ENCODE measurements at places on chromosomes 2 and 18.

DNA sequence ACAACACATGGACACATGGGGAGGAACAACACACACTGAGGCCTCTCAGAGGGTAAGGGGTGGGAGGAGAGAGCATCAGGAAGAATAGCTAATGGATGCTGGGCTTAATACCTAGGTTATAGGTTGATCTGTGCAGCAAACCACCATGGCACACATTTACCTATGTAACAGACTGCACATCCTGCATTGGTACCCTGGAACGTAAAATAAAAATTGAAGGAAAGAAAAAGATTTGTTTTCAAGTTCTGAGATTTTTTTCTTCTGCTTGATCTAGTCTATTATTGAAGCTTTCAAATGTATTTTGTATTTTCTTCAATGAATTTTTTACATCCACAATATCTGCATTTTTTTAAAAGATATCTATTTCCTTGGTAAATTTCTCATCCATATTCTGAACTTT lies 59.3 kb upstream of the SLC4A10 start:
- no peak for DNase-seq

DNA sequence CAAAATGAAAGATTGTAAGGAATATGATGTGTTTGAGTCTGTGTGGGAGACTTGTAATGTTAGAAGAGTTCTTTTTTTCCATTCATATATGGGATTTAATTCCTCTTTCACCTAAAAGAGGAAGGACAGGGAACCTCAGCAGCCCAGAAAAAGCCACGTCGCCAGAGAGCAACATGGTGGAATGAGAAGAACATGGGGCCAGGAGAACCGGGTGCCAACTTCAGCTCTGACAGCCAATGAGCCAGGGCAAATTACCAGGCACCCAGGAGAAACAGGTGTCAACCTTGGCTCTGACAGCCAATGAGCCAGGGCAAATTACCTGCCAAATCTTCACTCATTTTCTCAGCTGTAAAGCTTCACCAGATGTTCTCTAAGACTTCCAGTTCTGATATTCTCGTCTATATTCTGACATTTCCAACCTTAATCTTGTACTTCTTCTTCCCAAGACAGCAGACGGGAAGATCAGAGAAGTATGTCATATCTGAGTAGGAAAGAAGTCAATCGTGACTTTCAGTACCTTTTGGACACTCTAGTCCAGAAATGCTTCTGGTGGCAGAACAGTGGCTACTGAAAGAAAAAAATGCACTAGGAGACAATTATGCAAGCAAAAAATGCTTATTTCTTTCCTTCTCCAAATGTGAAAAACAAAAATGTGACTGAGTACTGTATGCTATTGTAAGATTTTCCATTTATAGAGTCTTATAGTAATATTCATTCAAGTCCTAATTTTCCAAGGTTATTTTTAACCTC lies 79.2 kb upstream of the COL5A2 start:
- DNase-seq: no peak

DNA sequence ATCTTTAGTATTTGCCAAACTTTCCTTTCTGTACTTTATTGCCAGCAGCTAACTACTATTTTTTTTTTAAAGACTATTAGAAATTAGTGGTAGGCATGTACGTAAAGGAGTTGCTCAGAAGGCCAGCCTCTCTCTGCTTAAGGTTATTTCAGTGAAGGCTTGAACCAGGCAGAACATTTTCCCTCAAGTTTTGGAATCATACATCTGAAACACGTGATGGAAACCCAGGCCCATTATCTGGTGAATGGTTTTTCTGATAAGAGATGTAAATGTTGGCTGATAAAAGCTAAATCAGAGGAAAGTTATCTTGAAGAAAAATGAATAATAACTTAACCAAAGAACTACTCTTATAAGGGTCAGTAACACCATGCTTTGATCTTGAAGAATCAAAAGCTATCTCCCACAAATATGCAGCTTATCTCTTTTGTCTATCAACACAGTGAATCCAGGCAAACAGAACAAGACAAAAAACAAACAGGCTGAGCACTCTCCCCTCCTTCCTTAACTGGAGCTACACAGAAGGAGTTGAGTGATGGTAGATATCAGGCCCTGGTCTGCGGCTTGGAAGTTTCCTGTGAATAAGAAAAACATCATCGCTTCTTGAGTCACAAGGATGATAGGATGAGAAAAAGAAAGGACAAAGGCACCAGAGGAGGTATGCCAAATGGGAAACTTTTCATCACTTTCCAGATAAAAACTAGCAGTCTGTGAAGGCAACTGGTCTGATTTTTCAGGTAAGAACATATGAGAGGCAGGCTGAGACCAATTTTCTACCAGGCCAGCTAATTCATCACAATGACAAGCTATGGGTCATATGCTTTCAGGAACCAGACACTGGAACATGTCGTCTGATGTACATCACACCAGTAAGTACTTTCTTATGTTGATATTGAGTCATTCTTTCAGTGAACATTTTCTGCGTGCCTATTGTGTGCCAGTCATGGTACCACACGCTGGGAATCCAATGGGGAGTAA lies 88.4 kb upstream of the STK17B start:
- peak; percentile 31 for DNase-seq

DNA sequence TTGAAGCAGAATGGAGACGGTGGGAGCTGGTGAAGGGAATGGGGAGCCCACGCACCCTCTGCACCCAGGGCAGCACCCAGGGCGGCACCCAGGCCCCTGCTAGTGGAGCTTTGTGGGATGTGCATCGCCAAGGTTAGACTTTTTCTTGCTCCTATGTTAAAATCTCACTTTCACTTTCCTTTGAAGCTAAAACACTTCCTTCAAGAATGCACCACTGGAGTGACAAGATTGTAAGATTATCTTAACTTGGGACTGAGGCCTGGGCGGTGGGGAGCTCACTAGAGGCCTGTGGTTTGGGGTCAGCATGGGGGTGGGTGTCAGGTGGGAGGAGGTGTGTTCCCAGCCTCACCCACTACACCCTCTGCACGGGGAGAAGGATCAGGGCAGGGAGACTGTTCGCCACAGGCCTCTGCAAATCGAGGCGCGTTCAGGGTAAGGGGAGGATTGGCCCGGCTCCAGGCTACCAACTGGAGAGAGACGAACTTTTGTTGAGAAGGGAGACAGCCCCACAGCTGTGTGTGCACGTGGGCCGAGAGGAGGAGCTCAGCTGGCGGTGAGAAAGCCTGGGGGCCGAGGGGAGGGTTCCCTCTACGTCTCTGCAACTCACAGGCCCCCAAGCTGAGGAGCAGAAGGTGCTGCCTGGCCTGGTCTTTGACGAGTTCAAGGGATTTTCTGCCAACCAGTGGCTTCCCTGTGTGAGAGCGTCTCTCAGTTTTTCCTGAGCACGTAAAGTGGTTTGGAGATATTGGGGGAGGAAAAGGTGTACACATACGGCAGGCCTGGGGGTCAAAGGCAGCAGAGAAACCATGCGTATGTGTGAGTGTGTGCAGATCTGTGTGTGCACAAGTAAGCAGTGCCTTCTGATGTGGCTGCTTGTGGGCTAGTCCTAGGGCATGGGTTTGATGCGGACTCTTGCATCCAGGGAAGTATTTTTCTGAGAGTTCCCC lies 147.7 kb downstream of the KLHL29 start:
- no peak for DNase-seq

DNA sequence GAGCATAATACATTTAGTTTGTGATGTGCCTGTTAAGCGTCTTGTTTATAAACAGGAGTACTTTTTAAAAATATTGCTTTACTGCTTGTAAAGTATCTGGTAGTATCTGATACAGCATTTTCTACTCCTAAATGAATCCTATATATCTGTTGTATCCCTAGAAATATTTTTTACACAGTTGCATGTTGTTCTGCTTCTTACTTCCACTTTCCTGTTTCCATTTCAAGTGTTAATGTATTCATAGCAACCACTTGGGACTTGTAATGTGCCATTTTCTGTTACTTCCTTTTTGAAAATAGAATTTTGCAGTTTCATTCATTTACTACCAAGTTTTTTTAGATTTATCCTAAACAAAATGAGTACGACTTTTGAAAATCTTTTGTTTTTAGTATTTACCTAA lies 24.9 kb downstream of the CCNT2 start:
- DNase-seq: no peak

DNA sequence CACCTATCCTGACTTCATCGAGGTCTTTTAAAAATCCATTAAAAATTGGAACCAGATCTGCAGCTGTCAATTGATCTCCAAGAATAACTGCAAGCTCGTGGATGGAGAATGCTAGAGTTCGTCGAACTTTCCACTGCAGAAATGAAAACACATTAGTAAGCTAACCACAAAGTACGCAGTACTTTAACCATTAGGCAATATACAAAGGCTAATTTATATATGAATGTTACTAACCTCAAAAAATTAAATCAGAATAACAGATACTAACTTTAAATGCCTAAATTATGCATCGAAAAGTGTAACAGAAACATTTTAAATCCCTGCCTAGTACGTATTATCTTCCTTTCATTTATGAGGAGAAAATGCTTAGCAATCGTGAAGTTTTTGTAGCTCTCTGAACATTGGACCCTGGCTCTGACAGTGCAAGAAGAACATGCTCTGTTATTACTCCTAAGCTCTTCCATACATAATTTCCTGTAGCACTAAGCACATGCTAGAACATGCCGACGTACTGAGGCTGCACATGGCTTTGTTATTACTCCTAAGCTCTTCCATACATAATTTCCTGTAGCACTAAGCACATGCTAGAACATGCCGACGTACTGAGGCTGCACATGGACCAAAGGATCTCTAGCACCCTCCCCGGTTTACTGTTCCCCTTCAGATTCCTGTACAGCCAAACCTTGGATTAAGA lies 57.0 kb downstream of the PPP4R1 start:
- no peak for DNase-seq

- DNase-seq: no peak
These were observed 489.9 kb downstream of the NYAP2 start for GRCh38 chr2:225889452-225889851.

DNA sequence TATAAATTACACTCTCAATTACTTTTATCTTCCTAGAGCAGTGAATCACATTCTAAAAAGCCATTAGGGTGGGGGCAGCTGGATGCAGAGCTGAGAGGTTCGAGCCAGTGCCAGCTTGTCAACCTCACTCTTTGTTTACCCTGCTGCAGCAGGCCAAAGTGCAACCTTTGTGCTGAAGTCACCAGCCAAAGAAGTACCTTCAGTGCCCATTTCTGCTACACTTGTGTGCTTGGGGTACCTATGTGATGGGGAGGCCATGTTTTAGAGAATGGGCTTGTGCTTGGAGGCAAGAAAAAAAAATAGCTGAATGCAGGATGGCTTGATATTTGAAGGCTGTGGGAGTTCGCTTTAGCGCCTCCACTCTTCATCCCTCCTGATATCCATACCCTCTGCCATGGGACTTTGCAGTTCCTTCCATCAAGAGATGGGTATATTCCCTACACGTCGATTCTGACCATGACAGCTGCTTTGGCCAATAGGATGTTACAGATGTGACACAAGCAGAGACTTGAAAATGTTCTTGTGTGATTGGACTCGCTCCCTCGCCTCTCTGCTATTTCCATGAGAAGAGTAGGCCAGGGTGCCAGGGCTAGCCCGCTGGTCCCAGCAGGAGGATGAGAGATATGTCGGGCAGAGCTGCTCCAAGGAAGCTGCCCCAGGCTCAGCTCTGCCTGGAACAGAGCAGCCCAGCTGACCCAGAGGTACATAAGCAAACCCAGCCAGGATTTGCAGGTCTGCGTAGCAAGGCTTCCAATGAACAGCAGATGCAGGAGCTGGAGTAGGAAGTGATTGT lies 12.7 kb upstream of the FZD5 start:
- DNase-seq: no peak

GRCh38 chr2:236526455-236527158 lies 43.0 kb upstream of the ACKR3 start:
- DNase-seq: no peak

GRCh38 chr2:78262713-78263375 lies 740.7 kb upstream of the LRRTM4 start:
- no peak for DNase-seq

GRCh38 chr2:237131749-237132533 lies 46.3 kb downstream of the COPS8 start:
- no peak for DNase-seq

DNA sequence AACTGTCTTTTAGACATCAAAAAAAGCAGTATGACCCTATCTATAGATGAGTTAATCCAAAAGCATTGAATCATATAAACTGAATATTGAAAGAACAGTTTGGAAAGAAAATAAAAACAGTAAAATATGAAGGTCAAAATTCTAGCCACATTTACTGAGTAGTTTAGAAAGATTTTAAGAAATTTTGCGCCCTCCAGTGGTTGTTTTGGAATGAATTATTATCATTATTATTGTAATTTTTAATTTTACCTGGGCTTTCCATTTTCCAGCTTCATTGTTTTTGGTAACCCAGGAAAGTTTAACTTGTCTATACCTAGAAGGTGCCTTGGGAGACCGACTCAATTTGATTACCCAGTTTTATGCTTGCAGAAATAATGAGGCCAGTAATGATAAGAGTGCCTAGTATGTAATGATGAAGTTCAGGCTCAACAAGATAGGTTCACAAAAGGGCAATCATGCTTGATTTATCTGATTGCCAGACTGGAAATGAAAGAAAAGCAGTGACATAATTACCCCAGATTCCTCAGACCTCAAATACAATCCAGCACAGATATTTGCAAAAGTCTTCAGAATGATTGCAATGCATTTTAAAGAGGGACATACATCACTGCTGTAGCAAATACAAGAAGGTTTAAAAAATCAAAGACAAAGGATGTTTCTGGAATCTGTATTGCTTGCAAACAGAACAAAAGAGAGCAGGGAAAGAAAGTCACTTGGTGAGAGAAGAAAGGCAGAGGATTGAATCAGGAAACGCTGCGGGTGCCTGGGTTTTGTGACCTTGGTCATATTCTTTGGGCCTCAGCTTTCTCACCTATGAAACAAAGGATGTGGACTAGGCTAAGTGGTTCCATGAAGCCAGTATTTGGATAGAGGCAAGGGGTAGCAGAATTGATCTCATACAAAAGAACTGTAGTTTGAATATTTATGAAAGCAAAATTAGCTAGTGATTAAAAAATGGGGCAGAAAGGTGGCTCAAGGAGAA lies 153.8 kb downstream of the MAP2 start:
- DNase-seq: no peak

- DNase-seq: no peak
These were observed 9.1 kb downstream of the B3GNT2 start for GRCh38 chr2:62204998-62205496.

- no peak for DNase-seq
These were observed 53.6 kb upstream of the ITGA6 start for GRCh38 chr2:172373766-172374165.

DNA sequence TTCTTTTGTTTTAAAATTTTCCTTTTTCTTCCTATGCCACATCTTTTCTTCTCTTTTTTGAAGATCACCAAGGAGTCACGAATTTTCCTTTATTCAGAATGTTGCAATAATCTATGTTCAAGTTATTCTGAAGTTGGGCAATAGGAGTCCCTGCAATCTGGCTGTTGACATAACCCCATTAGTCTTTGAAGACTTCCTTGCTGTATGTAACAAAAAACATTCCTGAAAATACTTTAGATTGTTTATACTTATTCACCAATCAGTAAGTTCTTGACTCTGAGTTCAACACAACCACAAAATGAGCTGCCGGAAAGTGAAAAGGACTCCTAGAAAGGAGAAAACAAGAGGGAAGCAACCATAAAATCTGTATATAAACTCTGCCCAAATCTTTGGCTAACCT lies 62.8 kb downstream of the TMEM237 start:
- no peak for DNase-seq

All from NK-92 treated with Interleukin-12 subunit alpha and Interleukin-12 subunit beta, amount 100 ng/mL, for 24 hours (cell line).